Stimulated activated CD4-positive, alpha-beta T cell treated with anti-CD3 and anti-CD28 coated beads, Interleukin-2, amount 100 ng/mL, for 4 hours (primary cell): ENCODE measurements at places on chromosomes 4 and X.

DNA sequence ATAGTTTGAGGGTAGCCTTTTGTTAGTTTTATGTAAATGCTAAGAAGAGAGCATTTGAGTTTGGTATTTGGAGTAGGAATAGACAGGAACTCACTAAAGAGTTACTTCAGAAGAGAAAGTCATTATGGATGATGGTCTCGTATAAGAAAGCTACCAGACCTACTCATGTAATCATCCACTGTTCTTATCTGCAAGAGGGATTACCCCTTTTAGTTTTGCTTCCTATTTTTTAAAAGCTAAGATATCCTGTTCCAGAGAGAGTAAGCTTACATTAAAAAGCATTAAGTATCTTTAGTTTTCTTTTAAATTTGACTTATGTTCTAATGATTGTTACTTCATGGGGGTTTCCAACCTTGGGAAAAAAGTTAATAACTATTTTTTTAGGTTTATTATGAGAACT lies 12.5 kb upstream of the ART3 start:
- DNase-seq = no peak

GRCh38 chr4:109560687-109561461 lies 828 bp downstream of the MCUB start:
- peak; percentile 49 for DNase-seq

- DNase-seq = no peak
These were observed at the start of gene ALPK1 for GRCh38 chr4:112296949-112297880. Gene ALPK1, plus strand, starts transcription at chr4:112297369.

GRCh38 chr4:113978561-113979147 lies 793 bp downstream of the ARSJ start:
- DNase-seq = no peak

DNA sequence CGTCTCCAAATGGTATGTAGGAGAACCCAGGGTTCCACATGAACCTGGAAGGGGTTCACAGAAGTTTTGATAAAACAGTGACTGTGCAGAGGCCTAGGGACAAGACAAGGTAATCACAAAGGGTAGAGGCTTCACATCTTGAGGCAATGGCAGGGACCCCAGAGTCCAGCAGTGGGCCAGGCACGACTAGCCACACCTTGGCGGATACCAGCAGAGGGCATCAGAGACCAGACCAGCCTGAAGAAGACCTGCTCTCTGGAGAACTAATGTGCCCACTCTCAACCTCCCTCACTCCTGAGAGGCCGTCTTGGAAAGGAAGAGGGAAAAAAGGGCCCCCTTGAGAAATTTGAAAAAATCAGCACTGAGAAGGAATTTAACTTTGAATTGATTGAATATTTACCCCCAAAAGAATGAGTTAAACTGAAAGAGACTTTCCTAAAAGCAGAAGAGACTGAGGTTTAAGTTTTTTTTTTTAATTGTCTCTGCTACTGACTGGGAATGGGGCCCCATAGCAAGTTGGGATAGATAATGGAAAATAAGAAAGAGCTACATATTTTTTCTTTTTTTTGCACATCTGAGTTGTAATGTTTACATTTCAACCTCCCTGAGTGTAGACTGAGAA lies 243.8 kb upstream of the JADE1 start:
- no peak for DNase-seq

DNA sequence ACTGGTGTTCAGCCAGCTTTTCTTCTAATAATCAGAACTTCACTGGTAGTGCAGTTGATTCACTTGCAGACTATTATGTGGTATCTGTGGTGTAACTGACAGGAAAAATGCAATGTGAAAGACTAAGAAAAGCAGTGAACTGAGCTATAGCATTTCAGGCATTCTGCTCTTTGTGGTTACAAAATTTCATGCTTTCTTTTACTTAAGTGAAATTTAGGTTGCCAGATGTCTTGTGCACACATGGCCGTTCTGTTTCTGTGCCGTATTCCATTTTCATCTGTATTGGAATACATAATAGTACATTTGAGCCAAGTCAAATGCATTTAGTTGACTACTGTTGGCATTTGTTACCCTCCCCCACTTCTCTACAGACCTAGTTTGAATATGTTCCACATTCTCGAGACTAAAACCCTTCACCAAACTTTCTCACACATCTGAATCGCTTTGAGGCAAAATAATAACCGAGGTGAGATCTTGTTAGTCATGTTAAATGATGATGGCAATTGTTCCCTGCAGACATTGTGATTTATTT lies 8.2 kb downstream of the RTL3 start:
- no peak for DNase-seq

- no peak for DNase-seq
These were observed 18.5 kb downstream of the UVSSA start for GRCh38 chr4:1365271-1366178.

DNA sequence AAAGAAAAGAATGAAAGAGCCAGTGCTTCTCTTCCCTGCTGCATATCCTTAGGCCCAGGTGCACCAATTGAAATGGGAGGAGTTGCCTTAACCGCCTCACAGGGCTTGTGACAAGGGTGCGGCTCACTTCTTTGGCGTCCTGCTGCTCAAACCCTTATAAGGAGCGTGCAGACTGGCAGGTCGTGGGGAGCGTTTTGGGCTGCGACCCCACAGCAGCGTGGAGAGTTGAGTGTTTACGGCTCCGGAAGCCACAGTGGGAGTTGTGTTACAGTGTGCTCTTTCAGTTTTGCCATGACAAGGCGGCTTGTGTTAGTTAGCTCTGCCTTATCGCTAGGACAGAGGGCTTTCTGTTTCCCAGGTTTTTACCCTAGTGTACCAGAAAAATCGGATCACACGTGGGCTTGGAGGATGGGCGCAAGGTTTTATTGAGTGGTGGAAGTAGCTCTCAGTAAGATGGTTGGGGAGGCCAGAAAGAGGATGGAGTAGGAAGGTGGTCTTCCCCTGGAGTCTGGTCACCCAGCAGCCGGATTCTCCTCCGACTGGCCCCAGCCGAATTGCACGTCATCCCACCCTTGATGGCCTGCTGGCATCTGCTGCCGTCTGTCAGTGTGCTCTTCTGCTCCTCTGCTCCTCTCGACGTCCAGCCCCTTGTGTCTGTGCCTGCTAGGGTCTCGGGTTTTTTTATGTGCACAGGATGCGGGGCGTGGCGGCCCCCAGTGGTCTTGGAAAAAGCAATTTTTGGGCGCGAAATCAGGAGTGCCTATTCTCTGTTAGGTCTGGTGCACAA lies 718.9 kb downstream of the ARAP2 start:
- DNase-seq = no peak

DNA sequence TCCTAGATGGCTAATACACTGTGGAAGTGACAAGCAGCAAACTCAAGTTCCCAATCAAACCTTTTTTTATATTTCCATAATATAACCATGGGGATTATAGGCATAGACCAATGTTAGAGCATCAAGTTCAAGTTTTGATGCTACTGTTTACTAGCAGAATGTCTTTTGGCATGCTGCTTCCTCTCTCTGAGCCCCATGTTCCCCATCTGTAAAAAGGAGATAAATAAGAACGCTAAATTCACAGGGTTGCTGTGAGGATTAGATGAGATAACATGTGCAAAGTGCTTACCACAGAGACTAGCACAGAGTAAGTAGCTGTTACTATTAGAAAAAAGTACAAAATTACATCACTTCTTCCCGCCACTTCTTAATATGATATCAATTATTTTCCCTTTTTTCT lies 18.0 kb downstream of the MBNL3 start:
- no peak for DNase-seq

GRCh38 chr4:17204908-17205307 lies 306.5 kb upstream of the LDB2 start:
- DNase-seq = no peak
